Activated CD4-positive, alpha-beta memory T cell treated with anti-CD3 and anti-CD28 coated beads, Interleukin-2, amount 10 ng/mL, durations not matched to agents 7 days and 5 days (primary cell): ENCODE measurements at places on chromosomes 3 and 15. TPM values are rescaled to one million over a fixed set of nuclear protein-coding genes. Genes with fewer than 3 reads are reported as not detected.
A peak's percentile ranks its signal among the peaks of the same experiment; 100 is the strongest.

GRCh38 chr3:58924578-58924977, 125.2 kb downstream of the CFAP20DC start:
- no peak for DNase-seq

- DNase-seq = no peak
Measured at GRCh38 chr3:132006605-132007204, 28.1 kb downstream of the CPNE4 start.

- DNase-seq = no peak
Measured at GRCh38 chr3:98734306-98734705, 28.8 kb upstream of the ST3GAL6 start.

- DNase-seq = peak; percentile 21
Measured at GRCh38 chr3:58607816-58608215, 30.6 kb upstream of the FAM107A start.

DNA sequence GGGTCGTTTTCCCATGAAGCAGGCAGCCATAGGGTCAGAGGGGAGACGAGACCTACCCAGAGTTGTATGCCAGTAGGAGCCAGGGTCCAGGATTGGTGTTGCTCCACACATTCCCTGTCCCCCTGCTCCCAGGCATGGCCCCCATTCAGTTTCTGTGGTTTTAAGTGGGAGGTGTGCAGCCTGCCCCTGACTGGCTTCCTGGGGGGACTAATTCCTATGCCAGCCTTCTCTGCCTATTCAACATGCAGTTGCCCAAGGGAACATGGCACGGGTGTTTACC, 126.3 kb downstream of the EEFSEC start:
- no peak for DNase-seq

GRCh38 chr15:93072011-93072410, 17.0 kb downstream of the RGMA start:
- DNase-seq = no peak

- no peak for DNase-seq
Measured at GRCh38 chr3:171824116-171824515, 13.8 kb upstream of the PLD1 start.

- DNase-seq = no peak
Measured at GRCh38 chr3:72888546-72889309, 882 bp downstream of the GXYLT2 start.

DNA sequence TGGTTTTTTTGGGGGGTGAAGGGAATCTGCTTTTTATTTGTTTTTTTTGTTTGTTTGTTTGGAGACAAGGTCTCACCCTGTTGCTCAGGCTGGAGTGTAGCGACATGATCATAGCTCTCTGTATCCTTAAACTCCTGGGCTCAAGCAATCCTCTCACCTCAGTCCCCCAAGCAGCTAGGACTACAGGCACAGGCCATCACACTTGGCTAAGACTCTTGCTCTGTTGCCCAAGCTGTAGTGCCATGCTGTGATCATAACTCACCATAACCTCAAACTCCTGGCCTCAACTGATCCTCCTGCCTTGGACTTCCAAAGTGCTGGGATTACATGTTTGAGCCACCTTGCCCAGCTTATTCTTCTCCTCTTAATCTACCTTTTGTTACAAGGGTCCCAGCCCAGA, 31.8 kb downstream of the GPR176 start:
- no peak for DNase-seq

GRCh38 chr3:58539626-58540025, 2.6 kb upstream of the ACOX2 start:
- peak; percentile 5 for DNase-seq

DNA sequence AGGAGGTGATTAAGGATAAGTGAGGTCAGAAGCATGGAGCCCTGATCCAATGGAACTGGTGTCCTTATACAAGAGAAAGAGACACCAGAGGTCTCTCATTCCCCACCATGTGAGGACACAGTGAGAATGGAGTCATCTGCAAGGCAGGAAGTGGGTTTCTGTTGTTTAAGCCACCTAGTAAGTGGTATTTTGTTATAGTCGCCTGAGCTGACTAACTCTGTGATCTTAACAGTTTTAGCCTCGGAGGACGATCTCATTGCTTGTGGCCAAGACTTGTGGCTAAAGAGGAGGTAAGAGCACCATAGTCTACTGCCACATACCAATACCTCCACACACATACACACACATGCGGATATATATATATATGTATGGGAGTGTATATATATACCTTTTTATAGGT, 73.8 kb downstream of the MCTP2 start:
- DNase-seq = peak; percentile 65

- no peak for DNase-seq
Measured at GRCh38 chr3:178257491-178257890, 278.7 kb upstream of the KCNMB2 start.

GRCh38 chr15:86743283-86743903, 663.7 kb downstream of the AGBL1 start:
- DNase-seq = peak; percentile 44

GRCh38 chr3:194137506-194138474, 1.8 kb downstream of the HES1 start:
- peak; percentile 61 for DNase-seq

- no peak for DNase-seq
Measured at GRCh38 chr3:33883951-33884561, 85.6 kb downstream of the PDCD6IP start.

DNA sequence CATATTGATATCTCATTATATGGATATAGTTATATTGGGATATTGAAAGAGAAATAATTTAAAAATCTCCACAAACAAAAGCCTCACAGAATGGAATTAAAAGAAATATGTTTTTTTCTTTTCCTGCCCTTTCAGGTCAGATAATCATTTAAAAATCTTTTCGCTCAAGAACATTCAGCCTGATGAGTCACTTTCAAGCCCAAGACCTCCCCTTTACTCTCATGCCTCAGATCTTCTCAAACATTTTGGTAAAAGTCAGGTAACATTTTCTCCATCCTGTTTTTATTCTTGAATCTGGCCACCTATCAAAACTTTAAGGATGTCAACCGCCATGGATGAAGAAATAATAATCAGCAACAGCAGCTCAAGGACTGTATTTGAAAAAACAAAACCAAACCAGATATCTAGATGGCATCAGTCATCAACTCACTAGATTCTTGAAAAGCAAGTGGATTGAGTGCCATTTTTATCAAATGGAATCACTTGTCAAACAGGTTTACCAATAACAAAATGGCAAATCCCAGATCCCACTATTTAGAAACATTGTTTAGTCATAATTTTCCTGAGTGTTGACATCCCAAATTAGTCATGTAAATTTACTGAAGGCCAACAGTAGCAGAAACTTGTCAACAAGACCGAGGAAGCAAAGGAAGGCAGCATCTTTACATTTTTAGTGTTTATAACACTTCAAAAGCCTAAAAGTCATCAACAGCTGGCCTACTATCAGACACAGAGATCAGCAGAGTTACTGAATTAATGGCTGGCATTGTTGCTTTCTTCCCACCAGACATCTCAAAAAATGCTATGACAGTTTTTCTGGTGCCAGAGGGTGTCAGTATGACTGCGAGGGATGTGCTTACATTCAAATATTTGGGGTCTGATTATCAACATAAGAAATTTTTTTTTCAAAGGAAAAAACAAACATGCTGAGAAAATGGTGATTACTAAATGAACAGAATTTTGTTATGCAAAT, 444.7 kb downstream of the MAGI1 start:
- DNase-seq = no peak

DNA sequence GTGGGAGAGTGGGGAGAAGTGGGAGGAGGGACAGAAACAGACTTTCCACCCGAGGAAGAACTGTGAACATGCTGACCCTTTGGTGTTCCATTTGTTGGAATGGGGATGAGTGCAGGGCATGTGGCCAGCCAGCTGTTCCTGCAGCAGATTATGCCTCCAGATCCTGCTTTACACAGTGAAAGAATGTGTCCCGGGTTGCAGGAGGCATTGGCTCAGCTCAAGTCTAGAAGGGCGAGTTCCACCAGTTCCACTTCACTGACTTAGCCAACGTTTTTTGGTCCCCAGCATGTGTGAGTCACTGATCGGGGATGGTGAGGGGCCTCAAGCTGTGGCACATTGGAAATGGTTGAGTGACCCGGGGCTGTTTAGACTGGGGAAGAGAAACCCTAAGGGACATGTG, 307.0 kb upstream of the ROPN1 start:
- DNase-seq = no peak

DNA sequence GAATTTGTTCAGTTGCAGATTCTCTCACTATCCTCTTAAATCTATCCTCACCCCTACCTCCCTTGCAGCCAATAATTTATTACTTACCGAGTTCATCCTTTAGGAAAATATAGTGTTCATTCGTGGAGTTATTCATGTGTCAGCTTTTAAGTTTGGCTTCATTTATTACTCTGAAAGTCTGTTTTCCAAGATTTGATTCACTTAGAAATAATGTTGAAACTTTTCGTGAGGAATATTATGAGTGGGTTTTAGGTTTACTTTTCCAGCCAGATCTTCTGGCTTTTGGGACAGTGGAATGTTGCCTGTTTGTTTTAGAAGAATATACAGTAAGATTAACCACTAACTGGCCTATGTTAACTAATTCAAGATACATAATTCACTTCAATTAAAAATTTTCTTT, 161.0 kb upstream of the CGNL1 start:
- DNase-seq = no peak

GRCh38 chr3:178454726-178455125, 81.5 kb upstream of the KCNMB2 start:
- no peak for DNase-seq

DNA sequence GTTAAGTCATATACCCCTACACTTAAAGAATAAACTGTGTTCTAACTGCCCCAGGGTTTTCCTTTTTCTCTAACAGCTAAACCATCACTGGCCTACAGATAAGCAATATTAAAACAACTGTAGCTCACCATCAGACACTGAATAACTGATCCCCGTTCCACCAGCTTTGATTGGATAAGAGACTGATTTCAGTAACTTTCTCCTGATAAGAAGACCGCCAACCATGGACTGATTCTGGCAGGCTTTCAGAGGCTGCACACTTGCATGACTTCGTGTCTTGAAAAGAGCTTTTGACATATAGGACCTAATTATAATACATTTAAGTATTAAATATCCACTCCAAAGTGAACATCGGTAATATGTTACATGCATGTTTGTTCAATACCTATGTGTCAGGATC, 15.3 kb upstream of the CEP97 start:
- DNase-seq = no peak

DNA sequence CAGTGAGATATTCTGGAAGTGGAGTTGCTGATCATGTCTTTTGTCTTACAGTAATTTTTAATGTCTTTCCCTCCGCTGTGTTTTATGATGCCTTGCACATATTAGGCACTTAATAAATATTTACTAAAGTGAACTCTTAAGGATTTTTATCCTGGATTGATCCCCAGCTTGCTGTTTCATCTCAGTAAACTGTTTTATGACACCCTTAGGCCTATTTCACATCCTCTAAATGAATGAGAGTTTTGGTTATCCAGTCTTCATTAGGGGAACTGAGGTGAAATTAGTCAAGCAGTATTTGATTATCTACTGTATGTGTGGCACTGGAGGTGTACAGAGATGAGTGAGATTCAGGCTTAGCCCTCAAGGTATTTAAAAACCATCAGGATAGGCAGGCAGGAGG, 19.8 kb downstream of the CHCHD6 start:
- no peak for DNase-seq

Gene IRAK2
- 5.1 TPM for total RNA-seq

Gene ZNF501
- 2.0 TPM for total RNA-seq

Gene NEK10
- total RNA-seq = 0.86 TPM

Gene LAMB2
- total RNA-seq = not detected

Gene IL12A
- total RNA-seq = 1.4 TPM

Gene KBTBD12
- total RNA-seq = not detected

Gene GHSR
- not detected for total RNA-seq
